ENCODE measurements at places on chromosomes 2 and 18.
A peak's percentile ranks its signal among the peaks of the same experiment; 100 is the strongest.

GRCh38 chr2:54271843-54272627 is 16.0 kb upstream of the TSPYL6 start:
- no peak for DNase-seq

DNA sequence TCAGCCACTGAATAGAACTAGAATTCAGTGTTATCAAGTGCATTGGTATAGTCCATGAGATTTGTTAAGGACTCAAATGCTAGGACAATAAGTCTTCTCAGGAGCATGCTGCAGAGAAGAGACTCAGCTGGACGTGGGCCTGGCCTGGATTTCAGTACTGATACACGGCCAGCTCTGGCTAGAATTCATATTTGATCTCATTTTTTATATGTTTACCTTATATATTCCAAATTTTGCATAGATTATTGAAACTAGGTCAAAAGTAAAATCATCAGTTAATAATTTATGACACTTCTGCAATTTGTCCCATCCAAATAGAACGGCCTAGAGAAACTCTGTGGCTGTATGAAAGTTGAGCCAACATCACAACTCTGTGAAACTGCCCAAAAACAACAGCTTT is 262.0 kb downstream of the DLGAP1 start:
- no peak for DNase-seq

- DNase-seq, result no peak
These were observed 61.4 kb upstream of the DNER start for GRCh38 chr2:229775614-229776313.

DNA sequence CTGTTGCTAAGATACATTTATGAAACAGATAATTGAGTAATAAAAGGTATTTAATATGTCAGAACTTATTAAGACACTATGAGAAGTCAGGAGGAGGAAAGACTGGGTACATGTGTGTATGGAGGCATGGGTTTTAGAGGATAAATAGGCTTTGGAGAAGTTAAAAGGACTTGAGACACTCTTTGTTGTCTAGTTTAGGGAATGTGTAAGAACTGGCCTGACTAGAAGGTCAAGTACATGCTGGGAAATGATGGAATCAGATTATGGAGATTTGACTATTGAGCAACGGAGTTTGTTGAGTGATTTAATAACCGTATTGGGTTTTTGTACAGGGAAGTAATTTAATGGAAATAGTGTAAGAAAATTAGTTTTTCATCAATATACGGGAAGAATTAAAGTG is 28.2 kb upstream of the SPDYA start:
- no peak for DNase-seq

DNA sequence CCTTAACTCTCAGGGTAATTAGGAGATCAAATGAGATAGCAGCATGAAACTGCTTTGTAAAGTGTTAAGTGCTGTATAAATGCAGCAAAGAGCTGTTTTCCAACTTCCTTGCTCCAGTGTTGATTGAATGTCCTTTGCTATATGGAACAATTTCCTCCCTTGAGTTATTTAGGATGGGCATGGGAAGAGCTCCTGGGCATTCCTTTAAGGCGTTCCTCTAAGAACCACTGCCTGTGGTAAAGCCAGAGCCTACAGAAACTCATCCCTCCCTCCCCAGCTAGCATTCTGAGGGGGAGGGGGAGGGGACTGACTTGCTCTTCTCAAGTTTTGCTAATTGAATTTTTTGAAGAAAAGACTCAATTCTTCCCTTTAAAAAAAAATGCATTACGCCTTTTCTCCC is 1.4 kb downstream of the AKAIN1 start:
- no peak for DNase-seq

DNA sequence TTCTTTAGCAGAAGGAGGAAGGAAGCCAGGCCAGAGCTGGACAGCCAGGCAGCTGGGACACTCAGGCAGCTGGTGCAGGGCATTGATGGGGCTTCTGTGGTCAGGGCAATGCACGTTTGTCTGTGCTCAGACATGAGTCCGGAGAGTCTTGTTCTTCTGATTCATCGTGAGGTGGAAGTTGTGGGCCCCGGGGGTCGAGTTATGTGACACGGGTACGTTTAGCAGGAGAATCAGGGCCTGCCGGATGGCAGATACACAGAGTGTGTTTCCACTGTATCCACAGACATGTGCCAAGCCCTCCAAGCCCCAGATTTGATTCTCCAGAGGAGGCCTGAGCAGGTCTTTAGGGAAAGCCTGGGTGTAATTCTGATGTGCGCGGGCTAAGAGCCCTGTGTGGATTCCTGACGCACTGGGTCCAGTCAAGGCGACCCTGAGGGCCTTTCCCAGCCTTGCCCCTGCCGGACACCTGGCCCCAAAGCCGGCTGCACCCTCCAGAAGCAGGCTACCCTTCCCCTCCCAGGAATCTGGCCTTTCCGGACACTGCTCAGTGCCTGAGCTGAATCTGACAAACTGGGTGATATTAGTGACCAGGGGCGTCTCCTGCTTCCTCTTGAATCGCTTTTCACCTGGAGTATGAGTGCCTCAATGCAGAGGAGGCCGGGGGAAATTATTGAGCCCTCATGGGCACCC is 10.1 kb downstream of the ARHGEF4 start:
- DNase-seq, result no peak

DNA sequence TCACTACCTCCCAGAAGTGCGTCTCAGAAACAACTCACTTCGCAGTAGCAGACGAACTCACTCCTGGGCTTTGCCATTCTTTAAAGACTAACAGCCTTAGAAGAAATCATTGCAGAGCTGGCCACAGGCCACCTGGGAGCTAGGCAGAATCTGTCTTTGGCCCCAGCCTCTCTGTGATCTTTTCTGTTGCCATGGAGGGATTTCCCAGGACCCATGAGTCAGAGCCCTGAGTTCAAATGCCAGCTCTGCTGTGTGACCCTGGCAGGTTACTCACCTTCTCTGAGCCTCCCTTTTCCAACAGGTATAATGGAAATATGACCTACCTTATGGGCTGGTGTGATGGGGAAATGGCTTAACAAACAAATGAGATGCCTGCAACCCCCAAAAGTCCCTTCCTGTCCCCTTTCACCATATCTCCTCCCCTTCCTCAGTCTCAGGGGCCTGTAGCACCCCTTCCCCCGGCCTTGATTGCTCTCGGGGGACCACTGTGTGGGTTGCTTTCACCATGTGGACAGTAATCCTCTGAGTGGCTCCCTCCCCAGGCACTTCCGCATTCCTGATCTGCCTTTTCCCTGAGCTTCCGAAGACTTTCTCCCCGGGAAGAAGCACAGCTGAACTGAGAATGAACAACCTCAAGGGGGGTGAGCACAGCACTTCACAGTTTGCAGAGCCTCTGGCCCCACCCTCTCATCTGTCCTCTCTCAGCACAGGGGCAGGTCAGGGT is 34.0 kb upstream of the SLC66A3 start:
- DNase-seq, result no peak

DNA sequence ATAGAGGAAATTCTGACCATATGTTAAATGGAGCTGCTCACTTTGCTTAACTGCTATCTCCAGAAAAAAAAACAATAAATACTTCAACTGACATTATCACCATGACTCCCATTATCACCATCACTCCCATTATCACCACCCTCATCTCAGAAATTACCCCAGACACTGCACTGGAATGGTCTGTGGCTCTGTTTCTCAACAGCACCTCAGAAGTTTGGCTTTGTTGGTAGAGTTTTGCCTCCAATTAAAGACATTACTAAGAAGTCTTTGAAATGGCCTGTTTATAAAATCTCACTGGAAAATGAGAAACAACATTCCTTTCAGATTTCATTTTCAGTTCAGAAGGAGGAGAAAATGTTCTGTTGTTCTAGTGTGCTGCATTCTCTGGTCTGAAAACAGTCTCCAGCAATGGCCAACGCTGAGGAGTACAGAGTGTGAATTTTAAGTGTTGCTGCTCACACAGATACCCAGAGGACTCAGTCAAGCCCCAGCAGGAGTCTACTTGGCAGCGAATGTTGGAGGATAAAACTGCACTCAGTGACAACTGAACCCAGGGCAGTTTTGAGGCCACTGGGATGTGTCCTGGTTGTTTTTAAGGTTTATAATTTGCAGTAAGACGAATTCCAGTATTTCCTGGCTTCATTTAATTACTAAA is 364.5 kb upstream of the CDH2 start:
- DNase-seq, result no peak

DNA sequence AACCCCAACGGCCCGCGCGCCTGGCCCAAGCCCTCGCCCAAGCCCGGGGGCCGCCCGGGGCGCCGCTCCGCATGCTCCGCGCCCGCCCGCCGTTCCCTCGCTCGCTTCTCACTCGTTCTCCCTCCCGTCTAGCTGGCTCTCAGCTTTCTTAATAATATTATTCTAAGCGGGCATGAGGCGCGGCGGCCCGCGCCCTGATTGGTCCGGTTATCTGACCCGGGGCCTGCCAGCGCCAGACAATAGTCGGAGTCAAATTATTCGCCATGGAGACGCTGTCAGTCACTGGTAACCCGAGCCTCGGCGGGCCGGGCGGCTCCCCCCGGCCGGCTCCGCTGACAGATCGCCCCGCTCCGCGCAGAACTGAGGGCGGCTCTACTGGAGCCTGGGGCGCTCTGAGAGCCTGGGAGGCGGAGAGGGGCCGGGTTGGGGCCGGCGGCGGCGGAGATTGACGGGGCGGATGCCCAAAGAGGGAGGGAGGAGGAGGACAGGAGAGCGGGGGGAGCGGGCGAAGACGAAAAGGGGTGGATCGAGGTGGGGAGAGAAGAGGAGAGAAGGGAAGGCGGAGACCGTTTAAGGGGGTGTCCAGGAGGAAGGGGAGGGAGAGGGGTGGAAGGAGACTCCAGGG is at the start of gene SIX2:
Gene SIX2 (minus strand): TSS at position 150 of the 625 bp plus-strand sequence. CDS start 342 bp downstream, outside the sequence.
- DNase-seq, result peak; percentile 93

DNA sequence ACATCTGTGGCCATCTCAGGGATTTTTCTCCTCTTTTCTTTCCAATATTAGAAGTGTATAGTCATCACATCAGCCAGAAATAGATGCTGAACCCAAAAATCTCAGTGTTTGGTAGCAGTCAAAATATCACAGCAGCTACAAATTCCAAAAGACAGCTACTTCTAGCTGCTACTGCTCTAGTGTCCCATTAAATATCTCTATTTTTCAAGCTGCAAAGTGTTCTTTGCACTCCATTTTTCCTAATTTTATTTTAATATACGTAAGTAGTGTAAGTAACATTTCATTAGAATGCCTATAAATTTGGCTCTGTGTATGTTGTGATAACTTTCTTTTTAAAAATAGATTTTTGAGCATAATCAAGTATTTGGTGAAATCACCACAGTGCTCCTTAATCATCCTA is 967.3 kb downstream of the BCL11A start:
- DNase-seq, result no peak

- DNase-seq, result no peak
These were observed 23.1 kb downstream of the FAM178B start for GRCh38 chr2:96963316-96963715.
